ENCODE measurements at places on chromosomes 7 and 10.

DNA sequence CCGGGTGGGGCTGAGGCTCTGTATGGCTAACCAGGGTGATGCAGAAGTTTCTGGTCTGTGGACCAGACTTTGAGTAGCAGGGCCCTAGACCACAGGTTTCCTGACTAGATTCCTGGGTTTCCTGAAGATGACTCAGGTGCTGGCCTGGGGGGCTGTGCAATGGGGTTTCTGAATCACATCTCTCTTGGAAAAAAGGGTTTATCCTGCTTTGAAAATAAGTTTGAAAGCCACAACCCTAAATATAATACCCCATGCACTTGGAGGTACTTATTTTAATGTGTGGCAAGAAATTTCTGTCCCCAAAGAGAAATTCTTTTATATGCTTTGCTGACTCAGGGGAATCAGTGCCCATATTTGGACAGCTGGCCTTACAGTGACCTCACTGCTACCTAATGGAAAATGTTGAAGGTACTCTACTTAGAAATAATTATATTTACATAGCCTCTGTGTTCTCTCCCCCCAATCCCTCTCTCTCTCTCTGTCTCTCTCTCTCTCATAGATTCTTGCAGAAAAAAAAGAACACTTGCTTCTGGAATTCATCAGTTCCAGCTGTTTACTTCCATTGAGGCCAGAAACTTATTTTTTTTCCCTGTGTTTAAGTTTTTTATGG, 184.4 kb upstream of the LYZL2 start:
- no peak for DNase-seq

DNA sequence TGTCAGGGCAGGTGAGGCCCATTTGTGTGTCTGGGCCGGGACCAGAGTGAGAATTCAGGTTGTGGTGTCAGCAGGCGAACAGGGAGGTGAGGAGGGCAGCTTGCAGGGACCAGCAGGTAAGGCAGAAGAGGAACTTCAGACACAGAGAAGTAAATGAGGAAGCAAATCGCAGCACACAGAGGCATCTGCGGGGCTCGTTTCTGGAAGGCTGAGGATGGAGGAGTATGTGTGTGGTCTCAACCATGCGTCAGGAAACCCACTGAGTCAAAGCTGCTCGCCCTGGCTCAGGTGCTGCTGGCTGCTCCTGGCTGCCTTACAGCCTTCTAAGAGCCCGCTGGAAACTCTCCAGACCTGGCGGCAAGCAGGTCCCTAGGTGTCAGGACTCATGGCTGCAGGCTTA, 26.9 kb upstream of the PITRM1 start:
- DNase-seq: no peak

DNA sequence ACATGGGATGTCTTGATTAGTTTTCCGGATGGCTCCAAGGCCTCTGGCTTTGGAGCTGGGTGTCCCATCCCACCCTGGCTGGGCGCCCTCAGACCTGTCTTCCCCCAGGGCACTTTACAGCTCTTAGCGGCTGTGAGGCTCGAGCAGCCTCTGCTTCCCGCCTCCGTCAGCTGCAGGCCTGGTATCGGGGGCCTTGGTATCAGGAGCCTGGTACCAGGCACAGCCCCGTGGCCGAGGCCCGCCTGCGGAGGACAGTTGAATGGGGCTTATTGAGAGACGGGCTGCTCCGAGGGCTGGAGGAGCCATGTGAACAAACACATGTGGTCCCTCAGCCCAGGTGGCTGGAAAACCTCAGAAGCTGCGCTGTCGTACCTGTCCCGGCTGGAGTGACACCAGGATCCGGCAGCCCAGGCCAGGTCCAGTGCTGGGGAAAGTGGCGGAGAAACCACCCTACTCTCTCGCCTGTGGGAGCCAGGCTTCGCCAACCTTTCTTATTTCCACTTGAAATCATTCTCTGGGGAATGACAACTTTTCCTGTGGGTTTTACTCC, 23.9 kb upstream of the AP5Z1 start:
- no peak for DNase-seq

- no peak for DNase-seq
Observed at GRCh38 chr10:100982916-100983830, 4.1 kb downstream of the MRPL43 start.

- DNase-seq: no peak
Observed at GRCh38 chr7:98387131-98387530, 13.8 kb downstream of the BAIAP2L1 start.

GRCh38 chr10:128274938-128275337, 148.7 kb upstream of the MKI67 start:
- no peak for DNase-seq

GRCh38 chr7:15016766-15017165, 114.2 kb upstream of the DGKB start:
- no peak for DNase-seq

GRCh38 chr10:133122171-133122935, 34.6 kb downstream of the ADGRA1 start:
- DNase-seq: no peak

GRCh38 chr10:27857616-27858015, 112.0 kb upstream of the MKX start:
- DNase-seq: no peak

DNA sequence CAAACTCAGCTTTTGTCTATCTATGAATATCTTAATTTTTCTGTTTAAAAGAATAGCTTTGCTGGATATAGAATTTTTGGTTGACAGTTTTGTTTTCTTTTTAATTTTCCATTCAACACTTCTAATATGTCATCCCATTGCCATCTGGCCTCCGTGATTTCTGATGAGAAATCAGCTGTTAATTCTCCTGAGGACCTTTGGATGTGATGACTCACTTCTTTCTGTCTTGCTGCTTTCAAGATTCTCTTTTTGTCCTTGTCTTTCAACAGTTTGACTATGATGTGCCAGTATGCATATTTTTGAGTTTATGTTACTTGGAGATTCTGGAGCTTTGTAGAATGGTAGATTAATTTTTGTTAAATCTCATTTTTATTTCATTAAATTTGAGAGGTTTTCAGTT, 38.4 kb downstream of the ZNF518A start:
- no peak for DNase-seq

DNA sequence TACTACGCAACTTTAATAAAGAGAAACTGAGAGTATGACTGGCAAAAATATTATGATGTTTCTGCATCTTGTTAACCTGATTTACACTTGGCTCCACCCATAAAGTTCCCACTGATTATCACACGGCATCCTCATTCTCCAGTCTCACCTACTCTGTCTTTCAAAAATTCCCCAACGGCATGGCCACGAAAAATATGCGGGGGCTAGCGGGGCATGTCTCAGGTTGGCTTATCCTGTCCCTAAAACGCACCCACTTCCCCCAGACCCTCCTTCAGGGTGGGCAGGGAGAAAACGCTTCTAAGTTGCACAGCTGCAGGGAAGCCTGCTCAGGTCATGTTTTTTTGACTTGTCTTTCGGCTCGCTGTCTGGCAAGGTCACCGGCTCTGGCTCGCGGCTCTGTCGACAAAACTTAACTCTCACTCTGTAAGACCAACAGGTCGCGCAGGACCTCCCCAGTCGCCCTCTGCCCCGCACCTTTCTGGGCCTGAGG, 3.8 kb downstream of the CDK6 start:
- peak; percentile 7 for DNase-seq

DNA sequence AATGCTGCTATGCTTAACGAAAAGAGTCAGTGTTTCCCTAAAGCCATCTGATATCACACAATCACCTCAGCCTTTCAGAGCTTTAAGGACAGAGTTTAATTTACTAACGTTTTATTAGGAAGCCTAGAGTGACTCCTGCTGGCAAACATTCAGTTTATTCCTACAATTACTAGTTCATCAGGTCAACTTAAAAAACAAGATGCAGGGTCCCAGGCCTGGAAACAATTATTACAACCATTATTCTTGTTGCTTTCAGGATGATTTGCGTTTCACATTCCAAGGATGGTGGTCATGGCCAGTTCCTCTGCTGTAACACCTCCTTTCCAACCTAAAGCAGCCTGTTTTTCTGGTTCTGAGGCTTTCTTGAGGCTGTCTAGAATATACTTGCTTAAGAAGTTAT, 1.5 kb upstream of the FAM53B start:
- peak; percentile 33 for DNase-seq

- no peak for DNase-seq
Observed at GRCh38 chr7:95204618-95205017, 119.7 kb downstream of the PON1 start.

GRCh38 chr10:27995311-27995710, 3.6 kb downstream of the ODAD2 start:
- DNase-seq: no peak

GRCh38 chr10:4069491-4069890, 284.5 kb upstream of the KLF6 start:
- DNase-seq: no peak

DNA sequence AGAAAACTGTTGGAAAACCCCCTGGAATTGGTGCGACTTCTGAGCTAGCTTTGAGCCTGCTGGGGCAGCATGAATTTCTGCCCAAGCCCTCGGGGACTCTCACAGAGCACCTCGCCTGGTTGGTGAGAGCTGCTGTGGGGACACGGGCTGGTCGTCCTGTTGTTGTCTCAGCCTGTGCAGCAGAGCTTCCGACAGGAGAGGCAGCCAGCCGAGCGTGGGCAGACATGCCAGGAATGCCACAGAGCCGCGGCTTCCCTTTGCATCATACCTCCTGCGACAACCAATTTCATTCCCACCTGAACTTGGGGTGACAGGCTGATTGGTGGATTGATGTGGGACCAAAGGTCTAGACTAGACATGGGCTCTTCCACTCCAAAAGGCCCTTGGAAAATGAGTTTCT, 60.2 kb upstream of the NRBF2 start:
- DNase-seq: no peak

GRCh38 chr10:96025566-96025965, 17.8 kb upstream of the CCNJ start:
- no peak for DNase-seq

- no peak for DNase-seq
Observed at GRCh38 chr10:119608316-119609155, 11.8 kb upstream of the TIAL1 start.

- no peak for DNase-seq
Observed at GRCh38 chr10:69769395-69769992, 32.2 kb upstream of the COL13A1 start.

DNA sequence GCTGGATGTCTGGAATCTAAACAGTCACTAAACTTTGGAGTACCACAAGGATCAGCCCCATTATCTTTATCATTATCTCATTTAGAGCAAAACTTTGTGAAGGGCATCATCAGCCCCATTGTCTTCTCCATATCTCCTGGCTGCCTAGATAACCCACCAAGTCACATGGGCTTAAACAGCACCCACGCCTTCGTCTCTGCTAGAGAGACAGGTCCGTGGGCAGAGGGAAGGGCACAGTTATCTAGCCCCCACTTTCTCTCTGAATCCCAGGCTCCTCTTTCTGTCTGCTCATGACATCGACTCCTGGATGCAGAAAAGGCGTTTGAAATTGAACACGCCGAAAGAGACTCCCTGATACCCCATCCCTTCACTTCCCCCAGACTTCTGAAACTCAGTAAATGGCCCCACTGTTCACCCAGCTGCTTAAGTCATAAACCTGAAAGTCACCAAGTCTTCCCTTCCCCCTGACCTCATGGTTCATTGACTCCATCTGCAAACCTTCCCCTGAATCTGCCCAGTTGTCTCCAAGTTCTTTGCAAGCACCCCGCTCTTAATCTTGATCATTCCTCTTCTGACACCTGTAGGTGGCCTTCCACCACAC, 20.9 kb upstream of the PARD3 start:
- no peak for DNase-seq

GRCh38 chr7:143384661-143385631, 3.8 kb downstream of the ZYX start:
- no peak for DNase-seq

- DNase-seq: no peak
Observed at GRCh38 chr10:81575036-81575435, 300.0 kb upstream of the NRG3 start.

GRCh38 chr10:94038024-94038423, 44.3 kb downstream of the PLCE1 start:
- DNase-seq: no peak

GRCh38 chr7:25852211-25852938, 299.6 kb upstream of the NFE2L3 start:
- DNase-seq: no peak

GRCh38 chr7:47882635-47883034, 65.6 kb downstream of the PKD1L1 start:
- no peak for DNase-seq
